ENCODE measurements at places on chromosomes 11 and 22.

DNA sequence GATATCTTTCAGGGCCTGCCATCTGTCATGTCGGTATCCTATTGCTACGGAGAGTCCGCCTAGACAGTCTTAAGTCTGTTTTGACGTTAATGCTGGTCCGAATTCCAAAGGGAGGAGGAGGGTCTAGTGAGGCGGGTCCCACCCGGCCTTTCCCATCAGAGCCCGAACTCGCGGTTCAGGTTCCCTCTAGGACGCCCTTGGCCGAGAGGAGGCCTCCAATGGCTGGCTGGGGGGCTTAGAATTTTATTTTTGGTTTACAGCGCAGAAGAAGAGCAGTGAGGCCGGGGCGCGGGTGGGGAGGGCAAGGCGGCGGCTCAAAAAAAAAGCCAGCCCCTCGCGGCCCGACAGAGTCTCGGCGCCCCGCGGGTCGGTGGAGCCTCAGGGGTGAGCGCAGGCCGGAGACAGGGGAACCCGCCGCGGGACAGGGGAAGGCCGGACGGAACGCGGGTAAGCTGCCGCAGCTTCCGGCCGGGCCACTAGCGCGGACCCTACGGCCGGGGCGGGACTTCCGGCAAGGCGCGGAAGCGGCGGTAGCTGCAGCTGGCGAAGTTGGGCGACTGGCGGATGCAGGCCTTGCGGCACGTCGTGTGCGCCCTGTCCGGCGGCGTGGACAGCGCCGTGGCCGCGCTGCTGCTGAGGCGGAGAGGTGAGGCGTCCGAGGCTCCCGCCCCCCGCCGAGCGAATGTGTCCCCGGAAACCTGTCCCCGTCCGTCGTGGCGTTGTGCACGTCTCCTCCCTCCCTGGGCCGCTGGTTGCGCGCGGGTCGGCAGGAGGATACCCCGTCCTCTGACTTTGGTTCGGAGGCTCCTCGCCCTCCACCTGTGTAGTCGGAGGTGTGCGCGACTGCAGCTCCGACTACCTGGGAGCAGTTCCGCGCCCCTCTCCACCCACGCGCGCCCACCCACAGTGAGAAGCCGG is at the start of gene TRMU:
Gene TRMU, plus strand, starts transcription at position 514 of the 918 bp plus-strand sequence. Its CDS starts 51 bp downstream, at position 565.
- DNase-seq = peak; percentile 83

- DNase-seq = peak; percentile 67
Observed at GRCh38 chr22:37896181-37896592, 9.9 kb upstream of the MICALL1 start.

- DNase-seq = peak; percentile 75
Observed at GRCh38 chr11:117986981-117987574, 884 bp downstream of the IL10RA start.

- no peak for DNase-seq
Observed at GRCh38 chr11:65211293-65212105, 29.8 kb downstream of the CAPN1 start.

GRCh38 chr11:10019906-10020682 is 273.9 kb downstream of the SBF2 start:
- DNase-seq = no peak

DNA sequence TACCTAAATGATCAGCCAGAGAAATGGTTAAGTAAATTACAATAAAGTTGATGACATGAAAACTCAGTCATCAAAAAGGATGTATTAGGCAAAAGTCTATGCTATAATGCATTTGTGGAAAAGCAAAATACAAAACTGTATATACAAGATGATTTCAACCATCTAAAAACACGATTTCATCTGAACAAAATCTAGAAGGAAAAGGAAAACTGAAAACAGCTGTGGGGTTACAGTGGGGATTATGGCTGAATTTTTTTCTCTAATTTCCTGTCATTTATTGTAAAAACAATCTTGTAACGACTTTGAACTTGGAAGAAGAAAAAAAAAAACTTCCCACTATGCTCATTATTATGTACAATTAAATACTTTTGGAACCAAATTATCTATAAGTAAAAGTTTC is 30.3 kb downstream of the CHEK2 start:
- DNase-seq = no peak

- no peak for DNase-seq
Observed at GRCh38 chr11:43943931-43944751, 1.7 kb downstream of the C11orf96 start.

DNA sequence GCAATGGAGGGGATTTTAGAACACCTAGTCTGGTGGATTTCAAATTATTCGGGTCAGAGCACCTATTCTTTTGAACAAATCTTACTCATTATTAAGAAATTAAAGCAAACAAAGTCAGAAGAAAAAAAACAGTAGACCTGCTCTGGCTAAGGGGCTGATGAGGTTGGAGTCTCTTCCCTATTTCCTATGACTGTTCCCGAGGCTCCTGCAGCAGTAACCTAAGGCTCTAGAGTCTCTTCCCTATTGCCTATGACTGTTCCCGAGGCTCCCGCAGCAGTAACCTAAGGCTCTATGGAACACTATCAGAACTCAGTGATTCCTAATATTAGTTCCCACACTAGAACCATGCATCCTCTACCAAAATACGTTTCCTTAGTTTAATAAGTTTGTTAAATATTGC is 607.9 kb downstream of the NTM start:
- no peak for DNase-seq

- DNase-seq = no peak
Observed at GRCh38 chr11:13287036-13287435, 9.4 kb downstream of the BMAL1 start.

DNA sequence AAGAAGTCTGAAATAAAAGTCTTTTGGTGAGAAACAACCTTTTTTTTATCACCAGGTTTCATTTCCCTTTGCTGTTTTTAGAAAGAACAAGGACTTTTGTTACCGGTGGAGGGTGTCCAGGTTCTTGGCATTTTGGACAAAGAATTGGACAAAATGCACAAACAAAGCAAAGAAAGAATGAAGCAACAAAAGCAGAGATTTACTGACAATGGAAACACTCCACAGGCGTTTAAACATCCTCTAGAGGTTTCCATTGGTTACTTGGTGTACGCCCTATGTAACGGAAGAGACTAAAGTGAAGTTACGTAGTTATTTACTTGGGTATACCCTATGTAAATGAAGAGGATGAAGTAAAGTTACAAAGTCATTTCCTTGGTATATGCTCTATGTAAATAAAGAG is 1487.0 kb downstream of the LRRC4C start:
- no peak for DNase-seq

DNA sequence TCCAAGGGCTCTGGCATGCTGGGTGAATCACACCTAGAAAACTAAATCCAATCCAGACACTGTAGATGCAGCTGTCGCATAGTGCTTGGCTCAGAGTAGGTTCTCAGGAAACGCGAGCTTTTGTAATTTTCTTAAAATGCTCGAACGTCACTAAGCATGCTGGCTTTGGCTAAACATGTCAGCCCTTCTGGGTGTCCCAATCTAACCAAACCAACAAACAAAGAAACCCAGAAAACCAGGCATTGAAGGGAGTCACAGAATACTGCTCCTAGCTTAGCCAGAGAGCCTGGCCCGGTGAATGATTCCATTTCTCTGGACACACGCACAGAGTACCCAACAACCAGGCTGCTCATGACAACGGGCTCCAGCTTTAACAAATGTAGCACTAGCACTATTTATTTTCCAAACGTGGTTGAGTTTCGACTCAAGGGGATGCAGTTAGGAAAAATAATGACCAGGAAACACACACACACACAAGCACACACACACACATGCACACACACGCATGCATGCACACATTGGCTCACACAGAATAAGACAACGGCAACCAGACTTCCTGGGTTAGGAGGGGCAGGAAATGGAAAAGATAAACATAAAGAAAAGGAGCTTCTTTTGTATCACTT is 492.6 kb downstream of the MIAT start:
- no peak for DNase-seq

DNA sequence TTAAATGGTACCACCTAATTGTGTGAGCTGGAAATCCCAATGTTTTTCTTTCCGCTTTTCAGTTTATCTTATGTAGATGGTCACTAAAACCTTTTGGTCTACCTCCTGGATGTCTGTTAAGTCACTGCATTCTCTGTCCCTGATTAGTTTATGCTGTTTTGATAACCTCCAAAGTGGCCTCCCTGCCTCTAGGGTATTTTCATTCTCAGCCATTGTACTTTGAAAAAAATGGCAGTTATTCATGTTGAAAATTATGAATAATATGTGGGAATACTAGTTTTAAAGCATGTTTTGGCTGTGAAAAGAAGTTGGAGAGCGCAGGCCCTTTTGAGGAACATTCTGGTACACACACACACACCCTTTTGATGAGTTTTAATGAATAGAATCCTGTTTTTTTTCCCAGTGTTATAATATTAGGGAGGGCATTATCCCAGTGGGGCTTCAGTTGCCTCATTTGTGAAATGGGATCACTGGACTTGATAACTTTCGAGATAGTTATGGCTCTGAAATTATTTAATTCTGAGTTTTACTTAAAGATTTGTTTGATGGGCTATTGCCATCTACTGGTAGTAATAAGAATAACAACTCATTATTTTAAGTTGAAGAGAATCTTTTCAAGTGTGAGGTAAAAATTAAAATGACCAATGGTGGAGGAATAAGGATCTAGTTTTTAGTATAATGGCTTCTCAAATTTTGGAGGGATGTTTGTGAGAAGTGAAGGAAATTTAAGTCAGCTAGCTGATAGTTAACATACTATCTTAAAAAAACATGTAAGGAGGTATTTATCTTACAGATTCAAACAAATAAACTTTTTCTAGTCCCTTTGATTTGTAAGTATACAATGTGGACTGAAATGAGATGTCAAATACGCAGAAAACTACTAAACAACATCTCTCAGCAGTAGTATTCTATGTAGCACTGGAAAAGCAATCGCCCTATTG is 3.9 kb downstream of the FDX1 start:
- DNase-seq = no peak

GRCh38 chr11:120511820-120512738 is 531 bp downstream of the GRIK4 start:
- DNase-seq = no peak

- DNase-seq = no peak
Observed at GRCh38 chr11:130089674-130090073, 20.0 kb downstream of the APLP2 start.

DNA sequence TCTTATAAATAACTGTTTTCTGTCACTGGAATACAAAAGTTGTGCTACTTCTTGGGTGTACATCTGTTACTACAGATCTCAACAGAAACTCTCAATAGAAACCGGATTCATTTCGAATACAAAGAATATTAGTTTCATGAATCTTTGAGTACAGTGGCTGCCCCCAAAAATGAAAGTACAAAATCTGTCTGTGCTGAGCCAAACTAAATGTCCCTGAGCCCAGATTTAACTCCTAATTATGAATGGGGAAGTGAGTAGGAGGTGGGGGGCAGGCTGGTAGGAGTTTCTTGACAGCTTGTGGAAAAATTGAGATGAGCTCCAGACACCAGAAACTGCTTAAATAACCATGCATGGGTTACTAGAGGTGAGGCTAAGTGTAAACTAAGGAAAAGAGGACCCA is 41.6 kb downstream of the PITPNB start:
- DNase-seq = no peak

GRCh38 chr11:14637868-14638409 is 5.7 kb upstream of the PDE3B start:
- DNase-seq = peak; percentile 9

DNA sequence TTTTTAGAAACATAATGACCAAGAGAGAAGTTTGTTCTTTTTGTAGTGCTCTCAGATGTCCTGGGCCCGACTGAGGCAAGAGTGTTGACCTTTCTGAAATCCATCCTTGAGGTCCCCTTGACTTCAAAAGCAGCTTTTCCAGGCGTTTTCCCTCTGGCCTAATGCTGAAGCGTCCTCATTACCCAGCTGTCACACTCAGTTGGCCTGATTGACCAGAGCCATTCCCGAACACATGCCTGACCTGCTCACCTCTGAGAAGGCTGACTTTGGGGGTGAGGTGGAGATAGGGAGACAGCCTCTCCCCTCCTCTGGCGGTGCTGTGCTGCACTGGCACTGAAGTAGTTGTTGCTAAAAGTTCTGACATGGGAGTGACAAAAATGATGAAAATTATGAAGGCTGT is 66.9 kb downstream of the ALX4 start:
- no peak for DNase-seq

- DNase-seq = no peak
Observed at GRCh38 chr11:8839957-8840945, 70.7 kb upstream of the AKIP1 start.

DNA sequence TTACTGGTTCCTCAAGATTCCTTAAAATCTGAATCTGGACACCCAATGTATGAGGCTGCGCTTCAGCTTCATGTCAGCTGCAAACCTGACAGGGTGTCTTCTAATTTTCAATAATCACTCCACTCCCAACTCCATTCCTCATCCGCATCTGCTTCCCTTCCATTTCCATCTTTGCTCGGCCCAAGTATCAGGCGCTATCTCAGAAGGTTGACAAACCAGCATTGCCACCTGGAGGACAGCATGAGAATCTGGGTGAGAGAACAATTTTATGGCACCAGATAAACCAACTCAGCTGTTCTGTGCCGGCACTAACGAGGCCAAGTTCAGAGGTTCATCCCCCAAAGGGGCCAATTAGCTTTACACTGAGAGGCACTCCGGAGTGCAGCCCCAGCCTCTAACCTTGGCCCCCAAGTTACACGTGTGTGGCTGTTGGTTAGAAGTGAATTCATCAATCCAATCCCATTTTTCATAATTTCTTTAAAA is 79.1 kb upstream of the LMO2 start:
- peak; percentile 16 for DNase-seq

DNA sequence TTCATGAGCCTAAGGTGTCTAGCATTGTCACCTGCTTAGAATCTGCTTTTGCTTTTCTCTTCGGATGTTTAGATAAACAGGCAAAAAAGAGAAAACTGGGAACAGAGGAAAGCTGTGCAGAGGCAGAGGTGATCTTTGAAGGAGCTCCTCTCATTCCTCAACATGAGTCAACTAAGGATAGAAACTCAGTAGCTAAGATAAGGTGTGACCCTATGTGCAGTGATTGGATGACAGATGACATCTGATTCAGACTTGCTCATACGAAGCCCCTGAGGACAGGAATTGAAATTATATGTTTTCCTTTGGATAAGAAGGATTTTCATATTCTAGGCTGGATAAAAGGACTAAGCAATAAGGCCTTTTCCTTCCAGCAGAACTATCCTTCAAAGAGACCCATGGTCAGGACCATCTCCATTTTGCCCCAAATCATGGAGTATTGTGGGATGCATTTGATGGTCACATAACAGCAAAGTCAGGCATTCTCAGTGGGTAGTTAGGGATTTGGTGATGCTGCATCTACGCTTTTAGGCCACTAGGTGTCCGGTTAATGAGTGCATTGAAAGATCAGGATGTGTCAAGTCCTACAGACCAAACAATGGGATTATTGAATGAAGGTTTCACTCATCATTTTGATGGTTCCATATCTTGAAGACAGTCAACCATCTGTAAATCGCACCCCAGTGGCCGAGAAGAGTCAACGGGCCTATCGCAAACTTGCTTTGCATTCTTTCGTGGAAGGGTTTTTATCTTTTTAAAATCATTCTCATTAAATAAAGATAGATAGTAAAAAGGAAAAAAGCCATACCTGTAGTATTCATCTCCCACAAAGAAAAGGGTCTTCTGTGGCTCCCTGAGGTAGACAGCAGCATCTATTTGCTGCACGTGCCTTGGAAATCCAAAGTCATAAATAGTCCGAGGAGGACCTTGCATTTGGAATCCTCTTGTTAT is 32.2 kb downstream of the MMP20 start:
- no peak for DNase-seq

GRCh38 chr11:403761-404431 is 9.9 kb downstream of the PKP3 start:
- DNase-seq = no peak
